ENCODE measurements at places on chromosomes 4 and X.

GRCh38 chr4:176788971-176789370 is 3.8 kb downstream of the VEGFC start:
- DNase-seq = no peak

DNA sequence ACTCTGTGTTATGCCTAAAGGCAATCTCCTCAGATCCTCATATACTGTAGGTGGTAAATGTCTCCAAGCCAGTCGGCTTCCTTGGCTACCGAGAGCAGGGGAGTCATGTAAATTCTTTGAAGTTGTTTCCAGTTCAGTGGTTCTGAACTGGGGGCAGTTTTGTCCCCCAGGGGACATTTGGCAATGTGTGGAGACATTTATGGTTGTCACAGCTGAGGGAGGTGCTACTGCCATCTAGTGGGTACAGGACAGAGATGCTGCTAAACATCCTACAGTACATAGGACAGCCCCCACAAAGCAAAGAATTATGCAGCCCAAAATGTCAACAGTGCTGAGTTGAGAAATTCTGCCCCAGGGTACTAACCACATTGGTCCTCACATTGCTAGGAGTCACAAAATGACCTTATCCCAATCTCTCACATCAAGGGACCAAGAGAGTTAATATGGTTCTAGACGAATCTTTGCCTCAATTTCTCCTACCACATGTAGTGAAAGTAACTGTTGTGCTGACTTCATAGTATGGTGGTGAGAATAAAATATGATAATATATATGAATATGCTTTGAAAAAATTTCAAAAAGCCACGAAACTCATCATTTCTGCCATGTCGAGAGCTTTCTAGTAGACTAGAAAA is 104.4 kb upstream of the ARHGAP24 start:
- DNase-seq = peak; percentile 46

- DNase-seq = no peak
These were observed 89.1 kb downstream of the LARP7 start for GRCh38 chr4:112726041-112726440.

DNA sequence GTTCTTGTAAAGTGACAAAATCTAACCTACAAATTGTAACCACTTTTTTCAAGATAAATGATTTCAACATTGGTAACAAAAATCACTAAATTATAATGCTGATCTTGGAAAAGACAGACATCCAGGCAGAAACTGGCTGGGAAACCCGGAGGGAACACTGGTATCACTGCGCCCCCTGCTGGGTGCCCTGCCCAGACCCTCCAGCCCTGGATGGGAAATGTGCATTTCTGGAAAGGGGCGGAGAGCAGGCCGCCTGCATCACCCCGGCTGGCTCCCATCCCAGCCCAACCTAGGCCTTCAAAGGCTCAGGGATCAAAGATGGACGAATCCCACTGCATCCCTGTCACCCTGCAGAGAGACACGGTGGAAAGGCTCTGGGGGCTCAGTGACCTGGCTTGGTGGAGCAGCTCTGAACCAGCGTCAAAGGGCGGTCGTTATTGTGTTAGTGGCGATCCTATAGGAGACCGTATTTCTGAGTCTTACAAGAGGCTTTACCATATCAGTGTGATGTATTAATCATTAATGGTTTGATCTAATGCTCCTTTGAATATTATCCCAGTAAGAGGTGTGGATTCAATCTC is 37.3 kb downstream of the ACOX3 start:
- peak; percentile 57 for DNase-seq

- DNase-seq = no peak
These were observed 80.7 kb upstream of the PRPS1 start for GRCh38 chrX:107547621-107548020.

GRCh38 chr4:151344948-151345347 is 19.5 kb upstream of the SH3D19 start:
- no peak for DNase-seq

DNA sequence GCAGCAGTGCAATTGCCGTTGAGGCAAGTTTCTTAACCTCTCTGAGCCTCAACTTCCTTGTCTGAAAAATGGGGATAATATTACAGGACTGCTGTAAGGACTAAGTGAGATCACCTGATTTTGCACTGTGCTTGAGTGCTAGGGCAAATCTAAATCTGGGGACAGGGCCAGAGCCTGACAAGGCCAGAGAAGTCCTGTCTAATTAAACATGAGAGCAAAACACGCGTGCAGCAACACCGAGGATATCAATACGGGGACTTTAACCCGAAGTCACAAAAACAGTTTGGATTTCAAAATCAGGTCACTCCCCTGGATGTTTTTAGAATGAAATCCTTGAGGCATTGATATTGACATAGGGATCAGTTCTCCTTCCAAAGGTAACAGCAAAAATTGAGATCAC is 5.7 kb upstream of the GJB1 start:
- DNase-seq = no peak

- no peak for DNase-seq
These were observed 104.7 kb downstream of the NCAPG start for GRCh38 chr4:17915439-17915838.

GRCh38 chr4:37864786-37865185 is 26.1 kb upstream of the TBC1D1 start:
- no peak for DNase-seq

GRCh38 chrX:47047989-47048388 is 30.3 kb upstream of the RGN start:
- DNase-seq = no peak

DNA sequence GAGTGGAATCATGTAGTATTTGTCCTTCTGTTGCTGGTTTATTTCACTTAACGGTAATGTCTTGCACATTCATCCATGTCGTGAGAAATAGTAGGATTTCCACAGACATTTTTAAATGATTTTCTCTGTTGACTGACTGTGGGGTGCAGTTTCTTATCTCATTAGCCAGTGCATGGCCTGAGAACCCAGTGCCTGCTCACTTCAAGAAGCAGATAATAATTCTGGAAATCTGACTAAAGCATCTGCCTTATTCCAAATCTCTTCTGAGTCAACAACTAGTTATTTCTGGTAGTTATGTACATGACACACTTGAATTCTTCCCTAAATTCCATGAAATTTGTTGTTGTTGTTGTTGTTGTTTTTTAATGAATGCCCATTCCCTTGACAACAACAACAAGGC is 77.6 kb downstream of the NPFFR2 start:
- no peak for DNase-seq
